ENCODE measurements at places on chromosomes 7 and 10. TPM values are rescaled to one million over a fixed set of nuclear protein-coding genes. Genes with fewer than 3 reads are reported as not detected.

Gene LYZL1
- not detected for total RNA-seq

Gene HOGA1
- total RNA-seq, result 8.9 TPM

Gene ADGRA1
- total RNA-seq, result not detected

Gene LBX1
- total RNA-seq, result not detected

Gene TMEM184A
- 0.18 TPM for total RNA-seq

Gene CNTNAP2
- total RNA-seq, result 0.77 TPM

Gene RAB19
- not detected for total RNA-seq

Gene BRAT1
- total RNA-seq, result 13.8 TPM

Gene CCDC7
- 18.9 TPM for total RNA-seq

Gene COL26A1
- not detected for total RNA-seq

Gene ABI1
- total RNA-seq, result 25.6 TPM

Gene SLC16A12
- total RNA-seq, result 2.5 TPM

Gene MIOS
- total RNA-seq, result 20.7 TPM

Gene ARMS2
- not detected for total RNA-seq

Gene SEMA3E
- not detected for total RNA-seq

Gene TBX20
- 94.6 TPM for total RNA-seq

Gene VAX1
- total RNA-seq, result not detected

Gene LOXL4
- total RNA-seq, result 2.2 TPM

Gene MKLN1
- total RNA-seq, result 45.4 TPM

Gene CYP3A4
- not detected for total RNA-seq

Gene SOSTDC1
- not detected for total RNA-seq

Gene TWIST1
- total RNA-seq, result 1.7 TPM

Gene GNGT1
- not detected for total RNA-seq

Gene OR13A1
- not detected for total RNA-seq

Gene MYO1G
- 0.57 TPM for total RNA-seq
